ENCODE measurements at places on chromosomes 3 and 15. TPM values are rescaled to one million over a fixed set of nuclear protein-coding genes. Genes with fewer than 3 reads are reported as not detected.

- no peak for DNase-seq
These were observed 16.2 kb downstream of the ZNF609 start for GRCh38 chr15:64476550-64476949.

- DNase-seq: no peak
These were observed 233.6 kb upstream of the CTDSPL start for GRCh38 chr3:37627951-37628620.

DNA sequence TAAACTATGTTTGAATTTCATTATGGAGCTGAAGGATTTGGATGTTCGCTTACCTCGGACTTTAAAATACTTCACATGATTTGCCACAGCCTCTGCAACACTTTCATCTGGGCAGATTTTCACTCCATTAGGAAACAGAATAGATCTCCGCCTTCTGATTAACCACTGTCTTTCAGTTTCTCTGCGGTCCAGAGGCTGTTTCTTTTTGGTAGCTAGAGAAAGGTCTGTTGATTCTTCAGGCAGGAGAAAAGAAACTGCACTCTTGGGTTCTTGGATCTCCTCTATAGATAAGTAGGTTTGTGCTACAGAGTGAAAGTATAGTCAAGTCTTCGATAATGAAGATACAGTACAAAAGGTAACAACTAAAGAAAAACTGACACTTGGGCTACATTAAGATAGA lies 844 bp downstream of the IMPG2 start:
- no peak for DNase-seq

- no peak for DNase-seq
These were observed 631.6 kb upstream of the KCNMB2 start for GRCh38 chr3:177904621-177905020.

- DNase-seq: no peak
These were observed 20.8 kb upstream of the ITGB5 start for GRCh38 chr3:124907957-124908356.

GRCh38 chr15:75947092-75947491 lies 43.4 kb downstream of the FBXO22 start:
- DNase-seq: no peak

- peak; percentile 96 for DNase-seq
These were observed at the start of gene PIK3CA for GRCh38 chr3:179147873-179148615. PIK3CA (plus strand) TSS chr3:179148357; CDS start chr3:179198826, 50,469 bp downstream.

DNA sequence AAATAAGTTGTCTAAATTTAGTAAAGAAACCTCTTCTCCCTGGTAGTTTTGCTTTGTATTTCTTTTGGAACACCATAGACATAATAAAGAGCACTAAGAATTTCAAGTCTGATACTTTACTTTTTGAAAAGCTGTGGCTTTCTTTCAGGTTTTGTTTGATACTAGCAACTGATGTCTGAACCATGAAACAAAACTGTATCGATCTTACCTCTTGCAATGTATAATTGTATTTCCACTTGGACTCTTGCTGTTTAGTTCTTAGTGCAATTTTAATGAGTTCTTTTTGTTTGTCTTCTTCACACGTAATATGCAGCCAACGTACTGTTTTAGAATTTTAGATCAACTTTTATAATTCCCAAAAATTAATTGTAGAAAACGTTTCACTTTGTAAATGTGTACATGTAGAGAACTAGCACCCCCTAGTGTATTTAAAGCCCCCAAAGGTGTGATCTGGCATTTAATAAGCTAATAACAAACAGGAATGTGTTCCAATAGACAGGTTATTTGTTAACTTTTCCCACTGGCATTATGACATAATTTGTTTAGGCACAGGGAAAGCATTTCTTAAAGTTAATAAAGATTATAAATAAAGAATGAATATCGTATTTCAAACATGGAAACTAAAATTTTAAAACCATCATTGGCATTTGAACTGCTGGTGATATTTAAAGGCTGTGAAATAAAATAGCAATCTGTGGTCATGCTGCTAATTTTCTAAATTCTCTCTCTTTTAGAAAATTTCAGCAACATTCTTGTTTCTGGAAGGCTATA lies 289.1 kb upstream of the DNAJC19 start:
- no peak for DNase-seq

DNA sequence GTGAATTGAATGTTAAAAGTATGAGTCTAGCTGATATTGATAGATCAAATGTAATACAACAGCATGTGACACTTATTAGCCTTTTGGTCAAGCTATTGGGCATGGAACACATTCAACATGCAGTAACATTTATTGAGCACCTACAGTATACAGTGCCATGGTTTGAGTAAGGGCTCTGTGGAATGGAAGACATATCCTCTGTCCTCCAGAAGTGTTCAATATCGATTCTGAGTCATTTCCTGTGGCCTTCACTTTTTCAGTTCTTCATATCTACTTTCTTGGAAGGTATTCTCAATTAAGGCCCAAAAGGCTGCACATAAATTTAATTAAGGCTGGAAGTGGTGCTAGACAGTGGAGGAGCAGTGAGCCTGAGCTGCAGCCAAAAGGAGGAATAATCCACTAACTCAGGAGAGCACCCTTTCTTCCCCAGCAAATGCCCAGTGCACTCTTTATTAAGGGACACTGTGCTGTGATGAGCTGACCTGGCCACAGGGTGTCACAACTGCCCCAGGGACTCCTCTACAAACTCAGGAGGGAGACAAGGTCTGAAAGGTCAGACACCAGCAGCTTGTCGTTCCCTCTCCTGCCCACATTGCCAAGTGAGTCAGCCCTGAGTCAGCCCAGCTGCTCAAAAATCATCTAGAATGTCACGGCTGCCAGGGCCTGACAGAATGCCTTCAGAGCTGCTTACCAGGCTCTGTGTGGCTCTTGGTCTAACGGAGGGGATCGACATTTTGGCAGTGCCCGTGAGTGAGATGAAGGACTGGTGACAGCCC lies 544.8 kb downstream of the AGBL1 start:
- no peak for DNase-seq

- DNase-seq: no peak
These were observed 27.6 kb downstream of the CHRNA7 start for GRCh38 chr15:32057876-32058425.

GRCh38 chr3:60917141-60917540 lies 334.1 kb downstream of the FHIT start:
- DNase-seq: no peak

GRCh38 chr15:96321639-96322535 lies 8.6 kb upstream of the NR2F2 start:
- DNase-seq: no peak

GRCh38 chr3:40035177-40035576 lies 225.8 kb downstream of the MYRIP start:
- no peak for DNase-seq

- no peak for DNase-seq
These were observed 126.7 kb upstream of the PHLDB2 start for GRCh38 chr3:111732252-111732879.

DNA sequence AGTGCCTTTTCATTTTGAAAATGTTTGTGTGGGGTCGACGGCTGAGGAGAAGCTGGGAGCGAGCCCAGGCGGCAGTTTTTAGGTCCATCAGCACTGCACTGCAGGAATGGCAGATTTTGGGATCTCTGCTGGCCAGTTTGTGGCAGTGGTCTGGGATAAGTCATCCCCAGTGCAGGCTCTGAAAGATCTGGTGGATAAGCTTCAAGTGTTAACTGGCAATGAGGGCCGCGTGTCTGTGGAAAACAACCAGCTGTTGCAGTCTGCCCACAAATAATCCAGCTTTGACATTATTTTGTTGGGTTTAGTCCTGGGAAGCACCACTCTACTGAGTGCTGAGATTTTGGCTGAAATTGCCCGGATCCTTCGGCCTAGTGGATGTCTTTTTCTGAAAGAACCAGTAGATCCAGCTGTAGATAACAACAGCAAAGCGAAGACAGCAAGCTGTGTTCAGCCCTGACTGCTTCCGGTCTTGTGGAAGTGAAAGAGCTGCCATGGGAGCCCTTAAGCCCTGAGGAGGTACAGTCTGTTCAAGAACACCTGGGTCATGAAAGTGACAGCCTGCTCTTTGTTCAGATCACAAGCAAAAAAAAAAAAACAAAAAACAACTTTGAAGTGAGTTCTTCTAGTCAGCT lies 13.1 kb upstream of the ANP32A start:
- DNase-seq: no peak

DNA sequence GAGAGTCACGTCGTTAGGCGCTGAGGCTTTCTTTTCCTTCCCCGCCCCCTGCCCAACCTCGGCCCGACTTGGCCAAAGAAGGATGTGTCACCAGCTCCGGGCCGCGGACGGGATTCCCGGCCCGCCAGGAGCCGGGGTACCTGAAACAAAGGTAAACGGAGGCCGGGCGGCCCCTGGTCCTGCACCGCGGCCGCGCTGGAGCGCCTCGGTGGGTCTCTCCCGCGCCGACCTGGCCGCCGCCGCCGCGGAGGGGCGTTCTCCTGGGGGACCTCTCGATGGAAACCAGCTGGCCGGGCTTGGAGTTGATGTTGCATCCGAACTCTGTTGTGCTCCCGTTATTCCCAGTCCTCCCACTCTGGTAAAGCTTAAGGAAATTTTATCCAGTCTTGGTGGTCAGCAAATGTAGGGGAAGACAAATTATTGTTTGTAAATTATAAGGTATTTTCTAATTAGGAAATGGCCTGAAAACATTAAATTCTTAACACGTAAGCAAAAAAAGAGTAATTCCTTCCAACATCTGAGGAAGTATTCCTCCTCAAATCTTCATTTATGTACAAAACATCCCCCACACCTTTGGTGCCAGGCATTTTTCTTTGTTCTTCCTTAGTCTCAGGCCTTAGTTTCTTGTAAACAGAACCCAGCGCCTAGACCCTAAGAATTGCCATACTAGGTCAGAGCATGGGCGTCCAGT lies 888 bp downstream of the PPP2R3A start:
- peak; percentile 63 for DNase-seq

The PGBD4 gene
- 2.9 TPM for total RNA-seq

The CLRN1 gene
- total RNA-seq: not detected

The WDR6 gene
- 81.7 TPM for total RNA-seq

The SLC6A11 gene
- total RNA-seq: 50.0 TPM

The CYP8B1 gene
- not detected for total RNA-seq

The OR4M2 gene
- total RNA-seq: not detected

The ATG3 gene
- 43.0 TPM for total RNA-seq

The POTEB2 gene
- not detected for total RNA-seq
